ENCODE measurements at places on chromosomes 5 and 9.

GRCh38 chr9:136820971-136821825 is 13.4 kb downstream of the RABL6 start:
- DNase-seq: no peak

- DNase-seq: no peak
Measured at GRCh38 chr5:56116599-56117141, 116.5 kb downstream of the ANKRD55 start.

DNA sequence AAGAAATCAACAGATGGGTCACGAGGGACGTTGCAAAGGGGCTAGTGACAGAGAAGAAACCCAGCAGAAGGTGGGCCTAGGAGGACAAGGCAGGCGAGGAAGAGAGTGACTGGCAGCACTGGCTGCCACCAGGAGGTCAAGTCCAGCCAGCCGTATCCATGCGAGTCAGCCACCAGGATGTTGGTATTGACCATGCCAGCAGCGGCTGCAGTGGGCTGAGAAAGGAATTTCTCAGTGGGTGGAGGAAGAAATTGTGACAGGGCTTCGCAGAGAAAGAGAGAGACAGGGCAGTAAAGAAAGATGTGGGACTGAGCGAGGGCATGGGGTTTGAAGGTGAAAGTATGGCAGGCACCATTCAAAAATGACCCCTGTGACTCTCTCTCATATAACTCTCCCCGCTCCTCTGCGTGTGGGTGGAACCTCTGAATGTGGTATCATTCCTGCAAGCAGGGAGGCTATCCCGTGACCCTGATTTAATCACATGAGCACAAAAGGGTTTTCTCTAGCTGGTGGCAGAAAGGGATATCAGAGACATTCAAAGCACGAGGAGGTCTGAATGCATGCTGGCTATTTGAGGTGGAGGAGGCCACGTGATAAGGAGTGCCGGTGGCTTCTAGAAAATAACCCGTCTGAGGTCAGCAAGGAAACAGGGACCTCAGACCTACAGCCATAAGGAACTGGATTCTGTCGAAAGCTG is 45.4 kb upstream of the FBXW11 start:
- DNase-seq: no peak

DNA sequence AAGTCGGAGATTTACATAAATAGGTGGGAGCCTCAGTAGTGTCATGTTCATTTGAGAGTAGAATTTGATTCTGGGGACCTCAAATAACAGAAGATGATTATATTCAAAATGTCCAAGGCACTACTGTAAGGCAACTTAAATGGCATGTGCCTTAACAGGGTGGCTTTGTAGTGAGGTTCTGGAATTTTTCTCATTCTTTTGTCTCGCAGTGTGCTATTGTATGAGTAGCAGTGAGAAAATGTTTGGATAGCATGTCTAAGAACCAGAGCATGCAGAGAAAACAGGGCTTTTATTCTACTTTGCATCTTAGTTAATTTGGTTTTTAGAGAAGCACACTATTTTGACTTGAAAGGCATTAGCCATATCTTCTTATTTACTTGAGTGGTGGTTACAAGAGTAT is 25.0 kb downstream of the MAST4 start:
- no peak for DNase-seq

GRCh38 chr5:72280581-72281069 is 39.4 kb downstream of the MRPS27 start:
- no peak for DNase-seq

GRCh38 chr5:87722286-87722685 is 309.6 kb upstream of the CCNH start:
- DNase-seq: no peak

DNA sequence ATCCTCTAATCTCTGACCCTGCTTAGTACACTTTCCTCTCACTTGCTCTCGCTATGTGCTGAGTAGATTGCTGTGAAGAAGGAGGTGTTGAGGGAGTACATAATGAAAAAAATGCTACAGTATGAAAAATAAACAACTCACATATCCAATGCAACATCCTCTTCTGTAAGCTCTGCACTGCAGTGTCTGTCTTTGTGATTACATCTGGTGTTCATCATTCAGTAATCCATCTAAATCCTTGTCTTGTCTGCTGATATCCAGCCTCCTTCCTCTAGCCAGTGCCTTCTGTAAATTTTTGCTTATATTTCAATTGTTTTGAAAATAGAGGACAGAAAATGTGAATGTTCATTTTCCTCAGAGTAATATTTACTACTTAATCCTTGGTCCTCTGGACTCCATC is 57.4 kb upstream of the CDH12 start:
- DNase-seq: no peak

GRCh38 chr9:111501005-111501562 is 16.9 kb upstream of the ECPAS start:
- DNase-seq: no peak

DNA sequence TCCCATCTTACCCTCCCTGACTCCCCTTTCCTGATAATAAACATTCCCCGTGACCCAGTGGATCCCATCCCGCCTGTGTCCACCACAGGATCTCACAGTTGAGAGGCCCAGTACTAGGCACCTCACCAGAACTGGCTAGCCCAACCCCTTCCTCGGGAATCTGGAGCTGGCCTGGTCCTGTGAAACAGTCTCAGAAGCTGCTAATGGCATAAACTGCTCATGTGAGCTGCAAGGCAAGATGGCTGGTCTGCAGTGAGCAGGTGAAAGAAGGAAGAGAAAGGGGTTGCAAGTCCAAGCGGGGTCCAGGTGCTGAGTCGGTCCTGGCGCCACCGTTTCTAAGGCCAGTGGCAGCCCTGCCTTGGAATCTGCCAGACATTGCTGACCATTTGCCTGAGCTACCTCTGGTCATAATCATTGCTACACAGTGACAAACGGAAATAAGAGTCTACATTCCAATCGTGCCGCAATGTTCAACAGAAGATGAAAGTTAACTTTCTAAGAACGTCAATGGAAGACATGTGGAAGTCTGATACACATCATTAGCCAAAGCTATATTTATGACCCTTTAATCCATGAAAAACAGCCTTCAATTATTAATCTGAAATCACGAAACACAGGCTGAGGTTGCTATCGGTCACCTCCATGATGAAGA is 33.7 kb downstream of the DNAH5 start:
- DNase-seq: no peak

DNA sequence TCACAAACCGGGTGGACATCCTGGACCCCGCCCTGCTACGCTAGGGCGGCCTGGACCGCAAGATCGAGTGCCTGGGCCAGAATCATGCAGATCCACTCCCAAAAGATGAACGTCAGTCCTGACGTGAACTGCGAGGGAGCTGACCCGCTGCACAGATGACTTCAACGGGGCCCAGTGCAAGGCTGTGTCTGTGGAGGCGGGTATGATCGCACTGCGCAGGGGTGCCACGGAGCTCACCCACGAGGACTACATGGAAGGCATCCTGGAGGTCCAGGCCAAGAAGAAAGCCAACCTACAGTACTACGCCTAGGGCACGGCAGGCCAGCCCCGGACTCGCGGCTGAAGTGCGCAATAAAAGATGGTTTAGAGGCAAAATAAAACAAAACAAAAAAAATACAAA is 5.2 kb downstream of the SAXO1 start:
- DNase-seq: no peak

DNA sequence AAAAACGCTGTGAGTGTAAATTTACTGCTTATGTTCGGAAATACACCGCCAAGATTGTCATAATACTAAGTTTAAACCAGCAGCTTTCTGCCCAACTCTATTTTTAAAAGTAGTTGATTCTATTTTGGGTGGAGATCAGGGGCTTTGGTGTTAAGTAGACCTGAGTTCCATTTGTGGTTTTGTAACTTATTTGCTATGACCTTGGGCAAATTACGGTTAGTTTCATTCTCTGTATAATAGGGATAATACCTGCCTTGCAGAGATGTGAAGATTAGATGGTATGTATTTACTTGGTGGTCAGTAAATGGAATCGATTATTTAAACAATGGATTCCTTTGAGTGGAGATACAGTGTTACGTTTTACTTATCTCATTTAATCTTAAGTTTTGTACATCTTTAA is 1.6 kb downstream of the RAD23B start:
- no peak for DNase-seq

DNA sequence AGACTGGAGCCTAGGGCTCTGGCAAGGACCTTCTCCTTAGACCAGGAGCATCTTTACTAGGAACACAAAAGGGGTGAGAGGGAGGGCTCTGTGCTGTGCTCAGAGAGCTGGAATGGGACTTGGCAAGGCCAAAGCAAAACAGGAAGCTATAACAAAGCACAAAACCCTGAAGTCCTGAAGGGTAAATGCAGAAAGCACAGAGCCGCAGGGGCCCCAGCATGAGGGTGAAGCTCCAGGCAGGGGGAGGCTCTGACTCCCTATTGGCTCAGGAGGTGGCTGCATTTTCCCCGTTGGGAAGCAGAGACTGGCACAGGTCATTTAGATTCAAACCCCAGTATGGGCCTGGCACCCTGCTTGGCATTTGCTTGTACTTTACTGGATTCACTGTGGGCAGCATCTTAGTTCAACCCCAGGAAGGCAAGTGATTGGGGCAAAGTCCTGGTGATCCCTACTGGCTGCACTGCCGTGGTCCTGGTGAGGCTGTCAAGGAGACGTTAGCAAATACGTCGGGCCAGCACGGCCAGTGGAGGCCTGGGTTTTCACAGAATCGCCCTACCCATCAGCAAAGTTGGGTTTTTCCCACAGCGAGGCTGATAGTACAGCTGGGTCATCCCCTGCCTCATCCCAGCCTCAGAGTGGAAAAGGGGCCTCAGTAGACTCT is 46.3 kb downstream of the GGTA1 start:
- DNase-seq: no peak

DNA sequence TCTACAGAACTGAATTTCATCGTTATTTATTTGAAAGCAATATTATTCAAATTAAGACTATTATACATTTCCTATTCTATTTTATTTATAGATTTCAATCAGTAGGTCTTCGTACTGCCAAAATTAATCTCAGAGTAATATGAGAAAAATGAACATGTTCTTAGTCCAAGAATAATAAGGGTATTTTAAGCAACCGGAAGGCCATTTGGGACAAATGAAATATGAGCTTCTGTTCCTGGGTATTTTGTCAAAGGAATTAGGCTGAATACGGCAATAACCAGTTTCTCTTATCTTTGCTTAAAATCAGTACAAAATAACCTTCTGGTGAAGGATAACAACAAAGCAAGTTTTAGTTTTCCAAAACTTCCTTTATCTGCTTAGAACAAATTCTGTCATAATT is 410.3 kb upstream of the PRR16 start:
- DNase-seq: no peak

GRCh38 chr5:122077366-122078115 is 518 bp downstream of the LOX start:
- no peak for DNase-seq

DNA sequence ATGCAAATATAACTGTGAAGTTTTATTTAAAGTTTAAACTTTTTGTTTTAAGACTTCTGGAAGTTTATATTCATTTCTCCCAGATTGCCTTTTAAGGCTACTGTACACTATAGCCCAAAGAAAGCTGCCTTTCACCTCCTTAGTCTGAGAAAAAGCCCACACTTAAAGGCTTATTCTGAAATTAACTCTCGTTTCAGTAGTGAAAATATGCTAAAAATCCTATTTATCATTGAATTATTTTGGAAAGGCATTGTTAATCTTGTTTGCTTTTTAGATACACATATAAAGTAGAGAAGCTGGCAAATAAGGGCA is 3.3 kb upstream of the PURA start:
- no peak for DNase-seq

DNA sequence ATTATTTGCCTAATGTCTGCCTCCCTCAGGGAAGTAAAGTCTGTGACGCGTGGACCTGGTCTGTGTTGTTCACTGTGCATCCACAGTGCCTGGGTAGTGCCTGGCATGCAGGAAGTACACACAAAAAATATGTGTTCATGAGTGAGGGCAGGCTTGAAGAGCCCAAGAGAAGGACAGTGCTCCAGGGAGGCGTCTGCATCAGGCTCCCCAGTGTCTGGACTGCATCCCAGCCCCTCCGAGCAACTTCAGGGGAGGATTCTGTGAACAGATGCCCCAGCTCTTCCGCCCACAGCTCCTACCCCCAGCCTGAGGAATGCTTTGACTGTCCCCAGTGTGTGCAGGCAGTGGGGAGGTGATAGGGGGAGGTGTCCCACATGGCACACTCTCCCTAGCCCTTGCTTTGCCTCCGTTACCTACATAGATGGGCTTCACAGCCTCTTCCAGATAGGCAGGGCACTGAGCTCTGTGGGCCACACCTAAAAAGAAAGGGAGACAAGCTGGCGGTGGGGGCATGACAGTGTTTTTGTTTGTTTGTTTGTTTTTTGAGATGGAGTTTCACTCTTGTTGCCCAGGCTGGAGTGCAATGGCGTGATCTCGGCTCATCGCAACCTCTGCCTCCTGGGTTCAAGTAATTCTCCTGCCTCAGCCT is 25.4 kb downstream of the IRF1 start:
- no peak for DNase-seq

DNA sequence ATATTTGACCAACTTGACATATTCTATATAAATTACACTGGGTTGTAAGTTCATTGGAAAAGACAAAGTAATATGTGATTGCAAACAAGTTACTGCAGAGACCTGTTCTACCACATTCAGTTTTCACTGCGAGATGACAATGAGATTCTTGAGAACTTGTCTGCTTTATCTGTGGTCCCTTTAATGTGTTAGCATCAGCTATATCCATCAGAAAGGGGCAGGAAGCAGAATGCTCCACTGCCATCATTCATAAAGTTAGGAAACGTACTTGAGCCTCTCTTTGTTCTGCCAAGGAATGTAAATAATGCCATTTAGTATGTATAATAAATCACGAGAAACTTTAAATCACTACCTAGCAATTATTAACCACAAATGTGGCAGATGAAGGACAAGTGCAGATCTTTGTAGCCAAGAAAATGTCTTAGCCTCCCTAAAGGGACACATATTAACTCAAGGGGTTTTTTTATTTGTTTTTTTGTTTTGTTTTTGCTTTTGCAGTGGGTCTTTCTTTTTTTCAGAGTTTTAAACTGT is 59.4 kb downstream of the GIN1 start:
- DNase-seq: no peak

DNA sequence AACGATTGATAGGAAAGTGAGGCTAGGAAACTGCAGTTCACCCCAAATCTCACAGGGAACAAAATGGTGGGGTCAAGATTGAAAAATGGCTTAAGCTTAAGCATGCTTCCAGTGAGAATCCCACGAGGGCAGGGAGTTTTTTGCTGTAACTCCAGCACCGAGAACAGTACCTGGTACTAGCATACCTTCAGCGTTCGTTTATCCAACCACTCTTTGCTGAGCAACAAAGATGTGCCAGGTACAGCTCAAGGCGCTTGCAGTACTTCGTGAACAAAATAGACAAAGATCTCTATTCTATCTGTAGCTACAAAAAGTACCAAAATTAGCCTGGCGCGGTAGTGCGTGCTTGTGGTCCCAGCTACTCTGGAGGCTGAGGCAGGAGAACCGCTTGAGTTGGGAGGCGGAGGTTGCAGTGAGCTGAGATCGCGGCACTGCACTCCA is 778 bp upstream of the PPP6C start:
- DNase-seq: no peak

GRCh38 chr5:66587771-66588170 is 8.4 kb upstream of the MAST4 start:
- DNase-seq: no peak

DNA sequence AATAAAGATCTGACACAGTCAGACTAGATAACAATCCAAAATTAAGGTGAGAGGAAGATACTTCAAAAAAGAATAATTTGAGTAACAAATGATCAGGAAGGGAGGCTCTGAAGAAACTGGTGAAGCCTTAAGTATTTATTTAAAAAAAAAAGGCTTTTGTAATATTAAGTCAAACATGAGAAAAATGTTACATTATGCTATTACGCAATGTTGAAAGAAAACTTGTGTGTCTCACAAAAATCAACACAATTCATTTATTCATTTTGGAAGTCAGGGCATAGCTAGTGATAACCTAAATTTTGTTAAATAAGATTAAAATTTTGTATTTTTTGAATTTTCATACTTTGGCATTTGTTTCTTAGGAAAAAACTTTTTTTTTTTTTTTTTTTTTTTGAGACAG is 28.2 kb downstream of the WDR41 start:
- DNase-seq: no peak
